ENCODE measurements at places on chromosomes 3 and 15.
A peak's percentile ranks its signal among the peaks of the same experiment; 100 is the strongest.

DNA sequence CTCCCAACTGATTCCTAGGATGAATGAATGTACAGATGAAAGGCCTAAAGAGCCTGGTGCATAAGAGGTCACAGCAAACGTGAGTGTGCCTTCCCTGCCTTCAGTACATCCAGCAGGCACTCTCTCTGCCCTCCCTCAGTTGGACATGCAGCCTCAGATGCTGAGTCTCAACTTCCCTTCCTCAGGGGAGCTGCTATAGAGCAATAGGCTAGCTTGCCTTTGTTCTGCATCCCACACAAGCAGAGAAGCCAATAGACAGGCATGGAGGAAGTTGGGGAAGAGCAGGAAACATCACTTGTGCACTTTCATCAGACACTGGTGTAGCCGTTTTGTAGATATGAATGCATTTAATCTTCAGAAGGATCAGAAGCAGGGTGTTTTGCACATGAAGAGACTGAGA is 147.5 kb upstream of the THBS1 start:
- DNase-seq, result no peak

GRCh38 chr3:141735770-141736465 is 2.2 kb upstream of the RNF7 start:
- DNase-seq, result no peak

DNA sequence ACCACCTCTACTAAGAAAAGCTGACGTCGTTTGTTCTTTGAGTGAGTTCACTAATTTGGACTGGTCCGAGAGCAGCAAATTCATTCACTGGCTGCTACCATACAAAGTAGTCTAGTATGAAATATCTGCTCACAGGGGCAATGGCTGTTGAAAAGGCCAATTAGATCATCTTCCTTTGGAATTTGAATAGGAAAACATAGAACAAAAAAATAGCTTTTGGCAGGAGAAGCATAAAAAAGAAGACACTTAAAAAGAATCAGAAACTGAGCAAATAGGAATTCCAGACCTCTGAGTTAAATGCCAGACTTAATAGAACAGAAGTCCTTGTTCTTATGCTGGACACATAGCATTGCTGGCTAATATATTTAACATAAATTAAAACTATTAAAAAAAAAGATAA is 159.3 kb downstream of the IL1RAP start:
- no peak for DNase-seq

DNA sequence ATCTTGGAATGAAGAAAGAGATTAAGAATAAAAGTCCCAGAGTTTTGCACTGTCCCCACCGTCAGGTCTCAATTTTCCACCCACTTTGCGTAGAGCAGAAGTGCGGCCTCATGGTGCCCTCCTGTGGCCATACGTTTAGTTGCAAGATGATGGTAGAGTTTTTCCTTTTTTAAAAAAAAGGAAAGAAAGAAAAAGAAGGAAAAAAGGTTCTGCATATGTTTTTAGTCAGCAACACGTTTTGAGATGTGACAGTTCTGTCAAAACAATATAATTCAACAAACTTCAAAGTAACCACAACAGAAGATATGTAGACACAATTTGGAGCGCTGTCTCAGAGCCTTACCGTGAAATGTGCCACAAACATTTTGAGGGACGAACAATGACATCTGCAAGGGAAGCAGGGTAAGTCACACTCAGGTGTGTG is 24.6 kb downstream of the EBLN2 start:
- DNase-seq, result peak; percentile 61

DNA sequence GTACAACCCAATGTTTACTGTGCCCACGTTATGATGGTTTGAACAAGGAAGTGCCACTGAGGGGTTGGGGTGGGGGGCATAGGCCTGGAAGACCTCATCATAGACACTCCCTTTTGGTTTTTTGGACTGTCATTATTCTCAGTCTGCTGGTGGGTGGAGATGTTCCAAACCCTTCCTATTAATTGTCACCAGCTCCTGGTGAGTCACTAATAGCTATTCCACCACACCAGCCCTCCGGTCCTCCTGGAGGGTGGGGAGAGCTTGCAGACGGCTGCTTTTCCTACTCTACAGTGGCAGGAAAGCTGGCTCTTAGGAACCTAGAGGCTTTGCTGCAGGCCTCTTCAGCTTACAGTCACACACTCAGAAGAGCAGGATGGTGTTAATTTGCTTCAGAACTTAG is 9.0 kb upstream of the COPG1 start:
- no peak for DNase-seq

DNA sequence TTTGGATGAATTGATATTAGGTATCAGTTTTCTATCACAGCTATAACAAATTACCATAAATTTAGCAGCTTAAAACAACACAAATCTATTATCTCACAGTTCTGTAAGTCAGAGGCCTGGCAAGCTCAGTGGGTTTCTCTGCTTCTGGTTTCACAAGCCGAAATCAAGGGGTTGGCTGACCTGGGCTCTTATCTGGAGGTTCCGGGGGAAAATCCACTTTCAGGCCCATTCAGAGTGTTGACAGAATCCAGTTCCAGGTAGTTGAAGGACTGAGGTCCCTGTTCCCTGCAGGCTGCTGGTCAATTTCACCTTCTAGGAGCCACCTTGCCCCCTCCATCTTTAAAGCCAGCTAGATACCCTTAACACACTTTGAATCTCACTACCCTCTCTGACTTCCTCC is 11.1 kb upstream of the HHATL start:
- no peak for DNase-seq

DNA sequence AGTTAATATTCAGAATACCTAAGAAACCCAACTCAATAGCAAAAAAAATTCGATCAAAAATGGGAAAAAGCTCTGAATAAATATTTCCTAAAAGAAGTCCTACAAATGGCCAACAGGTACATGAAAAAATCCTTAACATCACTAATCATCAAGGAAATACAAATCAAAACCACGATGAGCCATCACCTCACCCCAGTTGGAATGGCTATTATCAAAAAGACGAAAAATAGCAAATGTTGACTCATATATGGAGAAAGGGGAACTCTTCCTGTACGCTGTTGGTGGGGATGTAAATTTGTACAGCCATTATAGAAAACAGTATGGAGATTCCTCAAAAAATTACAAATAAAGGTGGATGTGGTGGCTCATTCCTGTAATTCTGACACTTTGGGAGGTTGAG is 29.6 kb upstream of the SGO1 start:
- no peak for DNase-seq

DNA sequence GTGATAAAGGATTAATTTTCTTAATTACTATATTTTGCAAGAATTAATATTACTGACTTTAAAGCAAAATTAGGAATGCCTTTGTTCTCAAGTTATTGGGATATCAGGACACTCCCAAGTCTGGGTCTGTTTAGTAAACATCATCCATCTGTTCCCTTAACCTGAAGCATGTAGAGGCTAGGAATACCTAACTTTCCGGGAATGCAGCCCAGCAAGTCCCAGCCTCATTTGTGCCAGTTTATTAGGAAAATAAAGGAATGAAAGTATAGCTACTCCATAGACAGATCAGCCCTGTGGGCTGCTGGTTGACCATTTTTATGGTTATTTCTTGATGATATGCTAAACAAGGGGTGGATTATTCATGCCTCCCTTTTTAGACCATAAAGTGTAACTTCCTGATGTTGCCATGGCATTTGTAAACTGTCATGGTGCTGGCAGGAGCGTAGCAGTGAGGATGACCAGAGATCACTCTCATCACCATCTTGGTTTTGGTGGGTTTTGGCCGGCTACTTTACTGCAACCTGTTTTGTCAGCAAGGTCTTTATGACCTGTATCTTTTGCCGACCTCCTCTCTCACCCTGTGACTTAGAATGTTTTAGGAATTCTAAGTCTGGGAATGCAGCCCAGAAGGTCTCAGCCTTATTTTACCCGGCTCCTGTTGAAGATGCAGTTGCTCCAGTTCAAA is 540.2 kb downstream of the NAALADL2 start:
- no peak for DNase-seq

GRCh38 chr15:100690032-100690794 is 87.8 kb downstream of the ASB7 start:
- no peak for DNase-seq

- DNase-seq, result no peak
Measured at GRCh38 chr3:42683875-42684598, 1.3 kb upstream of the KLHL40 start.

DNA sequence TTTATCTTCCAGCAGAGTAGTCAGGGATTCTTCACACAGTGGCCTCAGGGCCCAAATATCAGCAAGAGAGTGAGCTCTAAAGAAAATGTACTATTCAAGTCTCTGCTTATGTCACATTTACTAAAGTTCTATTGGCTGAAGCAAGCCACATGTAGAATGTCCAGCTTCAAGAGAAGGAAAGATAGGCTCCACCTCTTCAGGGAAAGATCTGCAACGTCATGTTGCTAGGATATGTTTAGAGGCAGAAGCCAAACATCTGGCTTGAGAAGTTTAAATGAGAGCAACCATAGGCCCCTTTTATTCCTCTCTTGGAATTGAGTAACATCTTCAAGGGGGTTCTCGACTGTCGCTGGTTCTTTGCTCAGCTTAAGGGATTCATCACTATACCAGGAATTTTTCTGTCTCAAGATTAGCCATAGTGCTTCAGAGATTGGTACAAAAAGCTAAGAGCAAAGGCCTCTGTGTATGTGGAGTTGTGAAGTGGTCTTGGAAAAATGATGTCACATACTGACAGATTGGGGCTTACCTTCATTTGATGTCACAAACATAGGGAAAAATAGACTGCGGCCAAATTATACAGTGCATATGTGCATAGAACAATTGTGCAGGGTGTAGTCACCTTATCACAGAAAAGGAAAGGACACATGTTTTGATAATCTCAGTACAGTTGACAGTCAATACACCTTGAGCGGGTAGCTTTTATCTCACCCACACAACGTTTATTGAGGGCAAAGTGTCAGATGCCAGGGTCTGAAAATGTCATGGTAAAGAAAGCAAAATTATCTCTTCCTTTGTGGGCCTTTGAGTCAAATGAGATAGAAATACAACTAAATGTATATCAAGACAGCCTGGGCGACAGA is 11.3 kb upstream of the THRB start:
- DNase-seq, result no peak

- no peak for DNase-seq
Measured at GRCh38 chr3:12964711-12965612, 108.3 kb downstream of the IQSEC1 start.

GRCh38 chr15:69496001-69496400 is 43.4 kb downstream of the RPLP1 start:
- no peak for DNase-seq

DNA sequence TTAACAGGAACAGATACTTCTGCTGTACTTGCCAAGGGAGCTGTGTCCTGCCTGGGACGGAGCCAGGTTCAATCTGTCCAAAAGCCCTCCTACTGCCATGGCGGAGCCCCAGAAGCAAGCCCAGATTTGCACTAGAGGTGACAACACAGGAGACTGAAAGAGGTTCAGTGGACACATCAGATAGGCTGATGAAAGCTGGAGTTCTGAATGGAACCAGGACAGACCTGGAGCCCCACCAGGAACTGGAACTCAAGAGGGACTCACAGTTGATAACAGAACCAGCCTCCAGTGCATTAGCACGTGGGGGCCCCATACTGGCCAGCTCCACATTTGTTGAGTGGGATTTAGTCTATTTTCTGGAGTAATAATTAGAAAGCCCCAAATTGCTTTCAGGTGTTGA is 315.5 kb downstream of the ARRDC4 start:
- no peak for DNase-seq

DNA sequence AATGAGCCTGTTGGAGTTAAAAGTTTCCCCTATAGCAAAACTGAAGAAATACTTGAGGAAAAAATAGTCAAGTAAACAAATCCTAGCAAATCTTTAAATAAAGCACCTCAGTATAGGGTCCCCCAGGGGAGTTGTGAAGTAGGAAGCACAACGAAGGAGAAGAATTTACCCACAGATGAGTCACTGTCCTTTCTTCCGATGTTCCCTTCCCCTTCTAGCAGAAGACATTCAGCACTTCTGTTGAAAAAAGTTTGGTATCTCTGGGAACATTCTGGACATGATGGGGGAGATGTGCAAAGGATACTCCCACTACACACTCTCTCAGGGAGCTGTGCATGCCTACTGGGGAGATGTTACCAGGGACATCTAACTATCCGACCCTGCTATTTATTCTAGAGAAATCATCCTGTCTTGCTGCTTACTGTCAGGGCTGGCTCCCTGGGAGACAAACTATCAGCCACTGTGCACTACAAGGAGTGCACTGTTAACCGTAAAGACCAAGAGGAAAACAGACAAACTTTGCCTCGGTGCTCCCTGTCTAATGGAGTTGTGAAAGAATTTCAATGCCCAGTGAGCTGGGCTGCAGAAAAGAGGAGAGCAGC is 93.8 kb downstream of the RFTN1 start:
- peak; percentile 7 for DNase-seq

GRCh38 chr3:167716920-167717319 is 17.8 kb downstream of the PDCD10 start:
- no peak for DNase-seq

DNA sequence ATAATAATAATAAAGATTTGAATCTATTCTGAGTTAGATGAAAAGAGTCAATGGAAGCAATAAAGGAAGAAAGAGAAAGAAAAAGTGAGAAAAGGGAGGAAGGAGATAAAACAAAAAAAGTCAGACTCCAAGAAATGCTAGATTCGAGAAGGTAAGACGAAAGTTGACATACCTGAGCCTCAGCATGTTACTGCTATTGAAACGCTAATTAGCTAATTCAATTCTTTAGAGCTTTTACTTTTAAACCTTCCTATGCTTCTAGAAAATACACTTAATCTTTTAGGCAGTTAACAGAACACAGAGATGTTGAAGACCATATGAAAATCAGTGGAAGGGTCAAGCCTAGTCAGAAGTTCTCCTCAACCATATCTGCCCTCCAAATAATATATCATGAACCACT is 337.2 kb upstream of the ROBO2 start:
- DNase-seq, result no peak

DNA sequence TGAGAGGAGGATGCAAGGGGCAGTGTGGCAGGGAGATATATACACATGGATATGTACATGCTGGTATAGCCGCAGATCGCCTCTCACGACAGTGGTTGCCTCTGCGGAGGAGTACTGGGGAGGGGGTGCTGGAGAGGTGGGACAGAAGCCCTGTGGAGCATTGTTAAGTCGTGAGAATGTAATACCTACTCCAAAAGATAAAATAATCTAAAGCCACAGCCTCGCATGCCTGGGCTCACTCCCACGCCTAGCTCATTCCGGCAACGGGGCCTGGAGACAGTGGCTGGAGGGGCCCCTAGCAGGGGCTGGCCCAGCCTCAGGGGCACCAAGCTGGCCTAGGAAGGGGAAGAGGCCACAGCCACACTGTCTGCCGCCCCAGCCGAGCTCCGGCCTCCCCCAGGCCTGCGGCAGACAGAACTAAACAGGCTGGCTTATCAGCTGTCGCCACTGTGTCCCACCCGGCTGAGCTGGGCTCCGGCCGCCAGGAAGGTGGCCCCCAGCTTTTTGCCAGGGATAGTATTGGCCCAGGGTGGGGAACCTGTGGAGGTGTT is 65.1 kb upstream of the LCTL start:
- DNase-seq, result peak; percentile 100

DNA sequence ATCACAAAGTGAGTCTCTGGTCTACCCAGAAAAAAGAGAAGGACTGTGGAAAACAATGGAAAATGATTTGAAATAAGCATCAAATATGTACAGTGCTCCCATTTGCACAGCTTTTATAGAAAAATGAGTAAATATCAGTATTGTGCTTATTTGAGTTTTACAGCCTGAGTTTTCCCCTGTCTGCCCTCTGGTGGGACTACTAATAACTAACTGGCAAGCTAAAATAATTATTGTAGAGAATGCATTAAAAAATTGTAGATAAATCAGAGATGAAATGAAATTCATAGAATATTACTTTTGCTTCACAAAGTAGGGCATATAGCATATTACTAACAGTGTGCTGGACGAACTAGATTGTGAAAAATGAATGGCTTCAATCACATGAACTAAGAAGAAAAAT is 287.1 kb downstream of the NAALADL2 start:
- DNase-seq, result no peak
